ENCODE measurements at places on chromosomes 3 and 15. TPM values are rescaled to one million over a fixed set of nuclear protein-coding genes. Genes with fewer than 3 reads are reported as not detected.

The TMEM43 gene
- total RNA-seq, result 87.1 TPM

The GPR149 gene
- not detected for total RNA-seq

The GCSAM gene
- total RNA-seq, result not detected

The VGLL3 gene
- 53.7 TPM for total RNA-seq

The NT5DC2 gene
- total RNA-seq, result 18.0 TPM

- H3K27me3 ChIP-seq, result peaks cover 2% of the 10 kb centered on the region
- no peak overlapping the region for H3K27ac ChIP-seq
- no peaks in the 10 kb centered on the region for H3K4me1 ChIP-seq
- peak; percentile 74 for DNase-seq
These were observed 147.6 kb downstream of the IL20RB start for GRCh38 chr3:137105277-137105977.

GRCh38 chr15:67521029-67521782, at the start of gene C15orf61:
C15orf61 (plus strand) TSS chr15:67521131; CDS start chr15:67521249, 118 bp downstream.
- peaks cover 5% of the 10 kb centered on the region for H3K4me1 ChIP-seq

- no peaks in the 10 kb centered on the region for H3K36me3 ChIP-seq
- no peak overlapping the region for H3K27ac ChIP-seq
- no peaks in the 10 kb centered on the region for H3K4me1 ChIP-seq
- H3K27me3 ChIP-seq, result no peaks in the 10 kb centered on the region
These were observed 341.1 kb downstream of the DIPK2A start for GRCh38 chr3:144312702-144313101.

- no peak for DNase-seq
- H3K27ac ChIP-seq, result peak overlapping the region; percentile 99
These were observed 763 bp upstream of the TRNT1 start for GRCh38 chr3:3125977-3126376.

DNA sequence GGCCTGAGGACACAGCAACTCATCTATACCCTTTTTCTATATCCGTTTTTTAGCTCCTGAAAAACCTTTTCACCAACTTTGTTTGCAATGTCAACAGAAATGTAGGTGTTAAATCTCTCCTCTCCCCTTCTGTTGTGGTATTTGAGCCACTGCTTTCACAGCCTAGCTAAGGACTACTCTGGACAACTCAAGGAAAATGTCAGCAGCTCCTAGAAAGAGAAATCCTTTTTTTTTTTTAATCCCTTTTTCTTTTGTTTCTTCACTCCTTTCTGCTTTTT, 176.6 kb downstream of the KLHL25 start:
- DNase-seq, result no peak
- peak overlapping the region; percentile 83 for H3K27ac ChIP-seq

DNA sequence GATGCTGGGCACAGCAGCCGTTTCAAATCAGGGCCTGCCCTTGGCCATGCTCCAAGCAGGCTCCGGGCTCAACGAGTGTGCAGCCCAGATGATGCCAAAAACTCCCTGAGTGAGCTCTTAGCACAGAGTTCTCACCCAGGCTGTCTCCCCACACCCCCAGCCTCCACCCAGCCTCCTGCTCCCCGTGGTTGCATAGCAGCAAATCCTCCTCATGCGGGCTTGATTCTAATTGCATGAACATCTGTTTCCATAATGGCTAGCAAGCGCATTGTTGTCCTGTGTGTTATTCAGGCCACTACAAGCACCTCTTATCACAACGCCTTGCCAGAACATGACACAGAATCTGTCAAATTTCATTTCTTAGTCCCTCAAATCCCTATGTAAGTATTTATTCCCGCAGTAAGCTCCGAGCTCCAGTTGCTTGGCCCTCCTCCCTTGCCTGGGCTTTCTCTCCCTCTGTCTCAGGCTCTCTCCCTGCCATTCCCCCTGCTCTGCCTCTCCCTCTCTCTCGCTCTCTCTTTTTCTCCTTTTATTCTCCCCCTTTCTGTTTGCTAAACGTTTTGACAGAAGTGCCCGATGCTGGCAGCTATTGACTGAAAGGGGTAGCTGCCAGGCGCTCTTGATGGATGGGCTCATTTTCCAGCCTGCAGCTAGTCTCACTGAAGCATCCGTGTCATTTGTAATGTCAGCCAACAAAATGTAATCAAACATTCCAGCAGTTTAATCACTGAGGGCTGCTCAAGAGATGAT, 306.5 kb downstream of the IL20RB start:
- no peak overlapping the region for H3K4me3 ChIP-seq
- no peaks in the 10 kb centered on the region for H3K36me3 ChIP-seq
- H3K27ac ChIP-seq, result no peak overlapping the region
- no peaks in the 10 kb centered on the region for H3K4me1 ChIP-seq
- no peak for DNase-seq

GRCh38 chr3:73530022-73530396, 94.7 kb downstream of the PDZRN3 start:
- no peaks in the 10 kb centered on the region for H3K27me3 ChIP-seq
- DNase-seq, result peak; percentile 78
- H3K27ac ChIP-seq, result no peak overlapping the region

GRCh38 chr3:158405507-158405906, 165.5 kb upstream of the MLF1 start:
- H3K4me3 ChIP-seq, result no peak overlapping the region
- H3K27me3 ChIP-seq, result no peaks in the 10 kb centered on the region
- H3K4me1 ChIP-seq, result no peaks in the 10 kb centered on the region
- H3K27ac ChIP-seq, result no peak overlapping the region
- DNase-seq, result no peak

- no peak overlapping the region for H3K4me3 ChIP-seq
- no peak overlapping the region for H3K27ac ChIP-seq
- no peaks in the 10 kb centered on the region for H3K27me3 ChIP-seq
- no peaks in the 10 kb centered on the region for H3K4me1 ChIP-seq
- no peaks in the 10 kb centered on the region for H3K36me3 ChIP-seq
These were observed 18.5 kb downstream of the GRIP2 start for GRCh38 chr3:14521611-14522010.

DNA sequence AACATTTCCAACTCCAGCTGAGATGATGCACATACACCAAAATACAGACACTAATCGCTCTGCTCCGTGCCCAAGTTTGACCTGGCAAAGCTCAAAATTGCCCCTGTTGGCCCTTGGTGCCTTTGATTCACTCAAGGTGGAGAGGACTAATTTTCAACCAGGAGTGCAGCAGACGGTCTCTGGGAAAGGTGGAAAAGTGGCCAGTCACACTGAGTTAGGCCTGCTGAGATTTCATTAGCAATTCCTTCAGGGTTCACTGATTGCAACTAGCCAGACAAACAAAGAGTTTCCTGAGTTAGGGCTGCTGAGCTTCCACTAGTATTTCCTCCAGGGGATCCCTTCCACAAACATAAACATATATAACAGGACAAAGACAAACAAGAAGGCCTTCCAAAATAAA, 28.7 kb upstream of the LHFPL4 start:
- H3K27ac ChIP-seq, result no peak overlapping the region
- H3K36me3 ChIP-seq, result no peaks in the 10 kb centered on the region
- no peaks in the 10 kb centered on the region for H3K4me1 ChIP-seq
- DNase-seq, result no peak
- no peaks in the 10 kb centered on the region for H3K27me3 ChIP-seq

GRCh38 chr3:23740517-23740965, 65.2 kb upstream of the UBE2E1 start:
- H3K36me3 ChIP-seq, result no peaks in the 10 kb centered on the region
- DNase-seq, result peak; percentile 65
- H3K27ac ChIP-seq, result no peak overlapping the region
- H3K4me3 ChIP-seq, result no peak overlapping the region
- H3K27me3 ChIP-seq, result no peaks in the 10 kb centered on the region

DNA sequence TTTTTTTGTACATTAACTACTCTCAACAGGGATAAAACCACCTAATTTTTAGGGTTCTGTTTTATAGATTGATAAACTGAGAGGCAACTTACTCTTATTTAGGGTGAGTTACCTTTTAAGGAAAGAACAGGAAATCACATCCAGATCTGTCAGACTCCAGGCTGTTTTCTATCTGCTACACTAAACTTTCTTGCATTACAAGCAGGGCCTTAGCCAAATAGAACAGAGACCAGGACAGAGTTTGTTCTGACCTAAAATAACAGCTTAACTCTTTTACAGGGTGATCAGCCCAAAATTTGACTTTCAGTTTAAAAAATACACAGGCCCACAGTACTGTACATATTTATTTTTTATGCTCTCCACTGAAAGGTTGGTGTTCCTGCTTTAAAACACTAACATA, 38.6 kb downstream of the SGO1 start:
- no peaks in the 10 kb centered on the region for H3K4me1 ChIP-seq
- no peak for DNase-seq
- no peaks in the 10 kb centered on the region for H3K27me3 ChIP-seq
- H3K27ac ChIP-seq, result no peak overlapping the region
- H3K36me3 ChIP-seq, result no peaks in the 10 kb centered on the region
- no peak overlapping the region for H3K4me3 ChIP-seq

- H3K36me3 ChIP-seq, result no peaks in the 10 kb centered on the region
- no peak for DNase-seq
- no peak overlapping the region for H3K4me3 ChIP-seq
- H3K27ac ChIP-seq, result no peak overlapping the region
- H3K4me1 ChIP-seq, result no peaks in the 10 kb centered on the region
These were observed 35.0 kb downstream of the WNT7A start for GRCh38 chr3:13844911-13845310.

DNA sequence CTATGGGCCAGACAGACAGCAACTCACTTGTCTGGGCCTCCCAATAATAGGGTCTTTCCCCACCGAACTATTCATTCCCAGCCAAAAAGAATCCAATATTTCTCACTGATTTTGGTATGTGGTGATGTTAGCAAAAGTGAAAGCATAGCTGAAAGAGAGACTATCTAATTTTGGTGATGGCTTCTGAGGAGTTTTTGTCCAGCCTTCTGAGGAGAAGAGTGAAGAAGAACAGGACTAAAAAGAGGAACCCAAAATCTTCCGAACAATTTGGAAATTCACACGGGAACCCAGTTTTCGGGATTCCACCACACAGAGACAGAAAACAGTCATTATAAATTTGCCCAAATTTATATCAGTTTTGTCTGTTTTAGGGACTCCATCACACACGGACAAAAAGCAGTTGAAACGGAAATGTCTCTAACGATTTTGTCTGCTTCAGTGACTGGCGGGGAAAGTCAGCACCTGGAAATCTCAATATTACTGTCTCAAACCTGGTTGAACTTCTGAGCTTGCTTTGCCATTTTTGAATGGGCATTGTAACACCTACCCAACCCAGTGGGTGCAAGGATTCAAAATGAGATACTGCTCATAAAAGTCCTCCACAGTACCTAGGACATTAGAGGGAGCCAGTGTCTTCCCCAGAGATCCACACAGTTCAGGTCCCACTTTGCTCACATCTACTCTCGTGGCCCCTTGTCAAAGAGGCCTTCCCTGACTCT, 9.1 kb downstream of the CD80 start:
- no peaks in the 10 kb centered on the region for H3K4me1 ChIP-seq

Data from fibroblast of lung (primary cell).